ENCODE measurements at places on chromosomes 4 and X. TPM values are rescaled to one million over a fixed set of nuclear protein-coding genes. Genes with fewer than 3 reads are reported as not detected.

Gene PPEF2
- total RNA-seq = 0.10 TPM

Gene EXOC1L
- total RNA-seq = not detected

Gene SSX2B
- total RNA-seq = not detected

Gene VCX3A
- not detected for total RNA-seq

Gene NHSL2
- total RNA-seq = 1.00 TPM

Gene MAPK10
- not detected for total RNA-seq

Gene CYP2U1
- total RNA-seq = 3.8 TPM

Gene DAPP1
- total RNA-seq = 39.5 TPM

GRCh38 chrX:68997511-68997910, 167.7 kb downstream of the PJA1 start:
- DNase-seq = no peak

DNA sequence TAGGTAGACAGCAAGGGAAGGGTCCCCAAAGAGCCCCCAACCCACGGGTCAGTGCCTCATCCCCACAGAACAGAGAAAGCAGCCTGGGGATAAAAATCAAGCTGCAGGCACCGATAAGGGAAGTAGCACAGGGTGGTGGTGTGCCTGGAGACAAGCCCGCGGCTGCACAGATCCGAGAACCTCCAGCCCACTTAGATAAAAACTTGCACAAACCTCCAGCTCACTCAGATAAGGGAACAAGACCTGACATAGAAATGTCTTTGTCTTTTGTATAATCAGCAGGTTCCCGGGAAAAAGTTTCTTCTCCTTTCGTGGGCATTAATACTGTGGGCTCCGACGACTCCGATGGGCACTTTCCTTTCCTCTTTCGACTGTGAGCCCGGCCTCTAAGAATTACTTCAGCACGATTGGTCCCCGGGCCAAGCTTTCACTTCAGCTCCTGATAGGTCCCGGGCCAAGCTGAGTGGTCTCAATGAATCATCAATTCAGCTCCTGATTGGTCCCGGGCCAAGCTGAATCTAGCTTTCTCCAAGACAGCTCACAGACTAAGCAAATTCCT, 32.4 kb downstream of the PRDX4 start:
- DNase-seq = peak; percentile 5

- no peak for DNase-seq
These were observed 25.7 kb downstream of the SLC39A8 start for GRCh38 chr4:102319594-102319993.

DNA sequence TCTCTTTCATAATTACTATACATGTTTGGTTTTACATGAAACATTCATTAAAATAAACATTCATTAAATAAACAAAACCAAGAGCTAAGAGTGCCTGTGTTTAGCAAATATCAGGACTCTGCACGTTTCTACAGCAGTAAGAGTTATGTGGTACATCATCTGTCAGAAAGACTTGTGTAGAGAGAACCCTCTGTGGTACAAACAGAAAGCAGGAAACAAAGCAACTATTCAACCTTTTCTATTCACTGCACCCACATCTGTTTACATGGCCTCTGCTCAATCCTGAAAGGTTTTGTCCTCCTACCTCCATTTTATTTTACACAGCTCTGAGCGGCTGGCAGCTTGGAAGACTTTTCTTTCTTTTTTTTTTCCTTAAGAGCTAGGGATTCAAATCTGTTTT, 90.7 kb upstream of the PCDH18 start:
- no peak for DNase-seq

DNA sequence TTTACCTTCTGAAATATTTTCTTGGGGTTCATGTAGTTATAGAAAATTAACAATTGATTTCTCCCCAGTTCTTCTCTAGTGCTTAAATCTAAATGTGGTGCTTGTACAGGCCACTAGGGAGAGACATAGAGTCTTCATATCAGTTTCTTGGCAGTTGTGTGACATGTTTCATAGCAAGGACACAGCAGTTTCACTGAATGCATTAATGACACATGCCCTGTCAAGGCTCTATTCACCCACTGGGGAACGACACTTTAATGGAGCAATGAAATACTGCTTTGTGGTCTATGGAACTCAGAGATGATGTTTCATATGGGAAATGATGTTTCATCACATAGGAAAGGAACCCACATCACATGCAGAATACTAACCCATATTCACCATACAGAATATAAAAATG, 2.8 kb downstream of the VEGFC start:
- peak; percentile 7 for DNase-seq

GRCh38 chr4:184200296-184200695, 17.4 kb downstream of the ENPP6 start:
- no peak for DNase-seq

GRCh38 chr4:144399927-144400326, 246.0 kb upstream of the HHIP start:
- DNase-seq = no peak

- no peak for DNase-seq
These were observed 288.4 kb downstream of the BCOR start for GRCh38 chrX:39809331-39809730.

- DNase-seq = peak; percentile 14
These were observed 71.0 kb downstream of the USP46 start for GRCh38 chr4:52588097-52588496.

GRCh38 chr4:8325291-8325973, 55.9 kb downstream of the HTRA3 start:
- DNase-seq = no peak

GRCh38 chr4:75821216-75821615, 81.0 kb downstream of the PPEF2 start:
- DNase-seq = no peak

DNA sequence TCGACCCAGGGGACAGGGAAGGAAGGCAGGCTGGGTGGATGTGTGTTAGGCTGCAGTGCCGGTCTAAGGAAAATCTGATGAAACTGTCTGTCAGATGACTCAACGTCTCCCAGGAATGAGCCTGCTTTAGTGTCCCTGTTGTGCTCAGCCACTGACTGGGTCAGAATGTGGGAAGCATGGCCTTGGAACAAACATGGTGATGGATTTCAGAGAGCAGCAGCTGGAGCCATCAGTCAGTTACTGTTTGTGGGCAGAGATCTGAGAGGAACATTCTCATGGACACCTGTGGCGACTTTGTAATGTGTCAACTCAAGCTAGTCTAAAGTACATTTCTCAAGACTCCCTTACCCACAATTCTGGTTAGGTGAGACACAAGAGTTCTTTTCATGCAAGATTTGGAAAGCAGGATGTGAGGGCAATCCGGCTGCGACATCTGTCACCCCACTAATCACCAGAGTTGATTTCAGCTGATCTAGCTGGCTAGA, 63.2 kb downstream of the ANAPC10 start:
- no peak for DNase-seq

DNA sequence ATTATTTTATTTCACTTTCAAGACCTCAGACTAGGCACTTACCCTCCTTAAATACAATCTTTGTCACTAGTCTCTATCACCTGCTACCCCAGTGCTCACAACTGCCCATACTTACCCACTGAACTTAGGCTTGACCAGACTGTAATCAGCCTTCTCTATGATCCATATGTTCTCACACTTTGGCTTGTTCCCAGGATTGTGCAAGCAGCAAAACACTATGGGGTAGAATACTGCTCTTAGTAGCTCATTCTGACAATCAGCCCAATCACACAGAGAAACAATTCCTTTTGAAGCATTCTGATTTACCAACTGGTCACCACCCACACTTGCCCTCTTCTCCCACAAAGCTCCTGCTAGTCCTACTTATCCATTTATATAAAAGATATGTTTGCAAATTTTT, 878.3 kb downstream of the FSTL5 start:
- no peak for DNase-seq

- DNase-seq = no peak
These were observed 249.5 kb downstream of the BCOR start for GRCh38 chrX:39848243-39848642.

- no peak for DNase-seq
These were observed 100.8 kb upstream of the MSX1 start for GRCh38 chr4:4758681-4759080.

DNA sequence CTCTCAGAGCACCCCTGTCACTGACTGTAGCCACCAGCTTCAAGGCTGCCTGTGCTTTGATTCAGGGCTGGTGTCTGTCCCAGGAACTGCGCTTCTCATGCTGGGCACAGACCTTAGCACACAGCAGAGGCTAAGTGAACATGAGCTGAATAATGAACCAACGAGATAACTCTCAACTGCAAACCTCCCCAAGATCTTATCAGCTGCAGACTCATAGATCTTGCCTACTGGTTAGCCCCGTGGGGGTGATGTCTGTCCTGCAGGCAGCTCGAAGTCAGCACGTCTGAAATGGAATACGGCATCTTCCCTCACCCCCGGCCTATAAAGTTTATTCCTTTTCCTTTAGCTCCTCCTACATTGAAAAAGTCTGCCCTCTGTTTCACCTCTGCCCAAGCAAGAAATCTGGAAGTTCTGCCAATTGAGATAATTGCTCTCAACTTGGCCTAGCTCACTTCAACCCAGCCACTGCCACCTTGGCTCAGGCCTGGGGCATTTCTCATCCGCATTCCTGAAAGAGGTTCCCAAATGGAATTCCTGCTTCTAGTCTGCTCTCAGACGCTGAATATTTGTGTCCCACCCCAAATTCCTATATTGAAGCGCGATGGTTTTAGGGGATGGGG, 73.7 kb downstream of the GATB start:
- DNase-seq = no peak

DNA sequence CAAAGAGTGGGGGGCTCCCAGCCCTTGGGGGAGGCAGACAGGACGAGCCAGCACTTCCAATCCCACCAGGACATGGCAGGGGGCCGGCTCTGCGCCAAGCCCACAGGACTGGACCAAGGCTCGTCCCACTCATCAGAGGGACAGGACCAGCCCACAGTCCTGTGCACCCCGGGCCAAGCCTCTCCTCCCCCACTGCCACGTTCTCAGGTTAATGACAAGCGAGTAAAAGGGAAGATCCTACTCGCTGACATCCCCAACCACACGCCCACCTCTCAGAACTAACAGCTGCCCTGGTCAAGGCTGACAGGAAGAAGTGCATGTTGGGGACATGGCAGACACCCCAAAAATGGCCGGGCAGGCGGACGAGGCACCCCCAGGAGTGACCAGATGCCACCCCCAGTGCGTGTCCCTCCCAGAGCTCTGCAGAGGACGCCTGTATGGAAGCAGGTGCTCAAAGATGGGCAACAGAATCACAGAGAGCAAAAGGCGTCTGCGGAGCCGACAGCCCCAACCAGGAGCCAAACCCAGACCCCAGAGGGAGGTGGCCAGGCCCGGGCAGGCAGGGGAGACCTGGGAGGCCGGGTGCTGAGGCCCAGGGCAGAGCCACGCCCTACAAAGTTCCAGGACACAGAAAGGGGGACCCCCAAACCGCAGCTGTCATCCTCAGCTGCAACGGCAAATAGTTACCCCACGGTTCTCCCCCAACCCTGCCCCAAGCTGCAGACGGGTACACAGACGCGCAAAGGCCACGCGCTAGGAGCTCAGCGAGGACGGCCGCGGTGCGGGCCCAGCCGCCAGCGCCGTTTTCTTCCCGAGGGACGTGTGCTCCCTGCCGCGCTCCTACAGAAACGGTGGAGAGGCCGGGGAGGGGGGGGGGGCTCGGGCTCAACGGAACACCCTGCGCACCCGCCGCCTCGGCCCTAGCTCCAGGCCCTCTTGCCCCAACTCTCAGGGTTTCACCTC, 1.7 kb downstream of the CTBP1 start:
- peak; percentile 21 for DNase-seq

Data from activated CD4-positive, alpha-beta T cell treated with anti-CD3 and anti-CD28 coated beads, Interleukin-2, amount 10 ng/mL, durations not matched to agents 7 days and 5 days (primary cell).